ENCODE measurements at places on chromosomes 4 and X.

GRCh38 chr4:6658597-6659075 is 18.2 kb downstream of the MRFAP1 start:
- no peak for DNase-seq

GRCh38 chr4:8920969-8921368 is 49.3 kb upstream of the HMX1 start:
- no peak for DNase-seq

DNA sequence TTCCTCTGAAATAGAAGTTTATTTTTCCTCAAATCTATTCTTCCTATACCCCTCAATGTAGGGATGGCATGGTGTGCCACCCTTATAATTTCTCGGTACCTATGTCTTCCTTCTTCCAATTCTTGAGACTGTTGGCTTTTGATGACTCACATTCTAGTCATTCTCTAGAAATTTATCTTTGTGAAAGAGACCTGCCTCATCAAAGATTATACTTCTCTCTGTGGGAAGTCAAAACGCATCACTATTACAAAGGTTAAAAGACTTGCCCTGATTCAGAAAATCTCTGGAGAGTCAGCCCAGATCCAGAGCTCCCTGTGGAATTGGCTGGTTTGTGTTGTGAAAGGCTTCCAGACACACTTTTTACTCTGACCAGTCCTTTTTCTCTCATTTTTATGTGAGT is 65.9 kb upstream of the FSTL5 start:
- DNase-seq, result no peak

- no peak for DNase-seq
These were observed 3.1 kb upstream of the FGB start for GRCh38 chr4:154559494-154560418.

DNA sequence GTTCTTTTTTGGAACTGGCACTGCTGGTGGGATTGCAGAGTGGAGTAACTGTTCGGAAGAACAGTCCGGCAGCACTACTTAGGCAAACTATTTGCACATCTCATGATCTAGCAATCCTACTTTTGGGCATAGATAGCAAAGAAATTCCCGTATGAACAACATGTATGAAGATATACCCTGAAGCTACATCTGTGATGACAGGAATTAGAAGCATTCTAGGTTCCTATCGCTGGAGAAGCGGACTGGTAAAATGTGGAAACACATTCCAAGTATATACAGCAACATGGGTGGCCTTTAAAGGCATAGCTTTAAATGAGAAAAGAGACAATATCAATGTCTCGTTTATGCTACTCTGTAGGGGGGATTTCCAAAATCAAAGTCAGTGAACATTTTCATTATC is 3.1 kb downstream of the DCAF16 start:
- DNase-seq, result no peak
